ENCODE measurements at places on chromosomes 6 and 20.
A peak's percentile ranks its signal among the peaks of the same experiment; 100 is the strongest.

- no peak for DNase-seq
These were observed 63.4 kb downstream of the CNBD2 start for GRCh38 chr20:36031806-36032205.

DNA sequence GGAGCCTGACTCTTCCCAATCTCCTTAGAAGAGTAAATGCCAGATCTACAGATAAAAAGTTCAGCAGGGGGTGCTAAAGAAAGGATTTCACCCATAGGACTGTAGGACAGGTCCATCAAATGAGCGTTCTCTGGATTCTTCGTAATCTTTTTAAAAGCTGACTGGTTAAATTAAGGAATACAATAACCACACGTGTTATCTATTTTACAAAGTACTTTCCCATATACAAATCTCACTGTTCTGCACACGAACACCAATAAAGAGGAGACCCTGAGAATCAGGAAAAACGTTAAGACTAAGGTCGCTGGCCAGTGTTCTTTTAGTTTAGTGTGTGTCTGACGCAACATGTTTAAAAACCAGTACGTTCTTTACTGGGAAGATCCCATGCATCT is 542 bp downstream of the TUBE1 start:
- DNase-seq: peak; percentile 32

- DNase-seq: peak; percentile 49
These were observed 394 bp downstream of the AKAP12 start for GRCh38 chr6:151240036-151240685.

- DNase-seq: no peak
These were observed 273.4 kb downstream of the TSHZ2 start for GRCh38 chr20:53245574-53245973.

DNA sequence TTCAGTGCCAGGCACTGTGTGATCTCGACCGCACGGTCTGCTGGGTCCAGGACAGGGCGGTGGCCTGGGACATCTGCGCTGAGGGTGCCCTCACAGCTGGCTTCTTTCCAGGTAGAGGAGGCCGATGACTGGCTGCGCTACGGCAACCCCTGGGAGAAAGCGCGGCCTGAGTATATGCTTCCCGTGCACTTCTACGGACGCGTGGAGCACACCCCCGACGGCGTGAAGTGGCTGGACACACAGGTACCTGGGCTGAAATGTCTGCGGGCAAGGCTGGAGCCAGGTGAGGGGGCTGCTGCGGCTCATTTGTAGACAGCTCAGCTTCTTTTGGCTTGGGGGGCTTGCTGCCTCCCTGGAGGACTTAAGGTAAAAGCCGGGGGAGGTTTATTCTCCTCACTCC is 26.6 kb downstream of the PYGB start:
- DNase-seq: no peak

- no peak for DNase-seq
These were observed 622.3 kb upstream of the ADGRB3 start for GRCh38 chr6:68012822-68013221.

DNA sequence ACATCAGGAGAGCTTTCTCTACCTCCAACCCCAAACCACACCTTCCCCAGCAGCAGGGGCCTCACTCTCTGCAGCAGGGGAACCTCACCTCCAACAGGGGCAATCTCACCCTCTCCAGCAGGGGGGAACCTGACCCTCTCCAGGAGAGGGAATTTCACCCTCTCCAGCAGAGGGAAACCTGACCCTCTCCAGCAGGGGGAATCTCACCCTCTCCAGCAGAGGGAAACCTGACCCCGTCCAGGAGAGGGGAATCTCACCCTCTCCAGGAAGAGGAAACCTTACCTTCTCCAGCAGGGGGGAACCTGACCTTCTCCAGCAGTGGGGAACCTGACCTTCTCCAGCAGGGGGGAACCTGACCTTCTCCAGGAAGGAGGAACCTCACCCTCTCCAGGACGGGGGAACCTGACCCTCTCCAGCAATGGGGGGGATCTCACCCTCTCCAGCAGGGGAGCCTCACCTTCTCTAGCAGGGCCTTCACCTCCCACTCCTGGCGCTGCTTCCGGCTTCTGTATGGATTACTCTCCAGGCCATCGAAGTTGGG is 3.1 kb downstream of the B3GALT4 start:
- no peak for DNase-seq

Data from GM10248 (cell line).